ENCODE measurements at places on chromosomes 4 and X.

GRCh38 chr4:77538144-77538543 lies 67.5 kb upstream of the CXCL13 start:
- no peak for DNase-seq

- DNase-seq = no peak
These were observed 423.0 kb upstream of the FAM241A start for GRCh38 chr4:111722213-111722720.

DNA sequence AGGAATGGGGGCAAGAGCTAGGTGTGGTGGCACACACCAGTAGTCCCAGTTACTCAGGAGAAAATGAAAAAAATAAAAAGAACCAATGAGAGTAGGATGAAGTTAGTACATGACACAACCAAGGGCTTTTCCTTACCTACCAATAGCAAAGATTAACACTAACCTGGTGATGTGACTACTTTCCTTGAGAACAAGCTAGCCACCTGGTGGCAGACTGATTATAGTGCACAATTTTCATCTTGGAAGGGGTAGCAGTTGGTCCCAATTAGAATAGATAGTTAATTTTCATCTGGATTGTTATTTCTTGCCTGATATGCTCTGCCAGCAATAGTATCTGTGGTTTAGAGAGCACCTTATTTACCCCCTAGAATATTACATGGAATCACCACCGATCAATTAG lies 1216.8 kb upstream of the PABPC4L start:
- no peak for DNase-seq

- DNase-seq = no peak
These were observed 393.4 kb downstream of the PABPC4L start for GRCh38 chr4:133808151-133808550.

DNA sequence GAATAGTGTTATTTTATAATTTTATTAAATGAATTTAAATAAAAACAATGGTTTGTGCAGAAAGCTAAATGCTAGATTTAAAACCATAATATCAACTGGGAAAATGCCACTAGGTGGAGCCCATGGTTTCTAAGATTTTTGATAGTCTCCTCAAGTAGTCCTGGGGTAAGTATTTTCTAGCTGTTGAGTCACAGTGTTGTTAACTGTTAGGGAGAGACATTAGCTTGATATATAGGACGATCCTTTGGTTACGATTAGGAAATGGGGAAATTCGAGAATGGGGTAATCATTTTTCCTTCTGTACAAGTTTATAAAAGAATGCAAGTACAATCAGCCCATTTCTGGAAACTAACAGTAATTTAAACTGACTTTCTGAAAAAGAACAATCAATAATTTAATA lies 378.4 kb downstream of the ANKRD50 start:
- DNase-seq = peak; percentile 80

DNA sequence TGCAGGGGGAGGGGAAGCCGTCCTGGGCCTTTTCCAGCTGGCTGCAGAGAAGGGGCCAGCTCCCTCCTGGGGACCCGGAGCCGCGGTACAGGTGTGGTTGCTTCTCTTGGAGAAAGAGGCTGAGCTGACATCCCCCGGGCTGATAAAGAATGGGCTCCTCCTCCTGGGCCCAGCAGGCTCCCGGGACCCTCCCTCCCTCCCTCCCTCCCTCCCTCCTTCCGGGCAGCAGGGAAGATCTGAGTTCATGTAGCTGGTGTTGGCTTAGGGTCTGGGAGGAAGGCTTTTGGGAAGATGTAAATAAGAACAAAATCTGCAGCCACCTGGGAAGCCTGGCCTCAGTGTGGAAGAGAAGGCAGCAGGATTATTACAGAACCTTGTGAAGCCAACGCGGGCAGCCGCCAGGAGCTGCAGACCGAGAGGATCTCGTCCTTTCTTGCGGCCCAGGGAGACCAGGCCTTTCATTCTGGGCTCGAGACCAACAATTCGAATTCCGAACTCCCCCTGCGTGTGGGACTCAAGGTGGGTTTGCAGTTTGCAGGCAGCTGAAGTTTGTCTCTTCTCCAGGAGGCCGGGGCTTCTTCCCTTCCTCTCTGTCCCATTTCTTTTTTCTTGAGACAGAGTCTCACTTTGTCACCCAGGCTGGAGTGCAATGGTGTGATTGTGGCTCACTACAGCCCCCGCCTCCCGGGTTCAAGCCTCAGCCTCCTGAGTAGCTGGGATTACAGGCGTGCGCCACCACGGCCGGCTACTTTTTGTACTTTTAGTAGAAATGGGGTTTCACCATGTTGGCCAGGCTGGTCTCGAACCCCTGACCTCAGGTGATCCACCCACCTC lies at the start of gene PLCXD1:
Gene PLCXD1 (plus strand): TSS at position 216 of the 834 bp plus-strand sequence. CDS start 2,807 bp downstream, outside the sequence.
- DNase-seq = no peak

GRCh38 chr4:134297765-134298164 lies 96.2 kb upstream of the PABPC4L start:
- DNase-seq = no peak

- no peak for DNase-seq
These were observed 4.3 kb upstream of the CYSLTR1 start for GRCh38 chrX:78331708-78332107.

GRCh38 chrX:122196343-122196742 lies 987.7 kb upstream of the GRIA3 start:
- DNase-seq = no peak

DNA sequence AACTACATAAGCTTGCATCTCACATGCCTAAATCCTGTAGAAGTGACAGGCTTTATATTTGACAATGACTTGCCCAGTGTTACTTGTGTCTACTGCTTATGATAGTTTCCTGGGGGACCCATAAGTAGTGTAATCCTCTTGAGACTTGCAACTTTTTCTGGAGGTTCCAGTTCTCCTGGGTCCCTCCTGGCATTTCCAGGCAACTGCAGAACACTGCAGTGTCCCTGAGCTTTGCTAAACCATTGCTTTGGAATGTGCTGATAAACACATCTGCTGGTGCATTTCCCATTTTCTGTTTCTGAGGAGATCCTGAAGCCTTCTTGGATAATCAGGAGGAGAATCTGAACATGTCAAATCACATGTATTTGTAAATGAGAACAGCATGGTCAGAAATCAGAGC lies 82.0 kb downstream of the ANOS1 start:
- DNase-seq = no peak

DNA sequence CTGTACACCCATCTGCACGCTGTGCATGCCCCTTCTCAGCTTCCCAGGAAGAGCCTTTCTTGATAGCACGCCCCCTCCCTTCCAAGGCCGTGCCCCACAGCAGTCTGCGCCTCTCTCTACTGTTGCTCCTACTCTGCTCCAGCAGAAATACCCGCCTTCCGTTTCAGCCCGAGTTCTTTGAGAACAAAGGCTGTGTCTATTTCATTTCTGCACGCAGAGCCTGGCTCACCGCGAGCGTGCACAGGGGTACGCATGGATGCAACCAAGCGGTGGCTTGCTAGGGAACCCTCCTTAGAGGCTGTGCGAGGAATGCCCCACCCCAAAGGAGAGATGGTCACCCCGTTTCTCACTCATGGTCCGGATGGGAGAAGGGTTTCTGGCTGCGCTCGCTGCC lies 485 bp downstream of the AADAT start:
- DNase-seq = no peak

DNA sequence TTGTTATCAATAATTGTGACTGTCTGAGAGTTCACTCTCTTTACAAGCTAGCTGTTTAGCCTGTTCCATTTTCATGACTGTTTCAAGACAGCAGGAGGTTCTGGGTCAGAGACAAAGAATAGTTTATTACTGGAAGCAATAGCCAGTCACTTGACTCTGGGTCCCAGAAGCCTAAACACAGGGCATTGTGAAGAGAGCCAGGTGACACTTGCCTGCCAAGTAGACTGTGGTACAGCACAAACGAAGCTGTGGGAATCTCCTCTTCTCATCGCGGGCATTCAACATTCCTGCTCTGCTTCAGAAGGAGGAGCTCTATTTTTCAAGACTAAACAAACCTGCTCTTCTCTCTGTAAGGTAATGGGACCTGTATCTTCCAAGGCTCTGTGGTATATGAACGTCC lies 485.1 kb downstream of the TRIML1 start:
- no peak for DNase-seq

GRCh38 chrX:70013466-70014381 lies 36.0 kb downstream of the AWAT2 start:
- no peak for DNase-seq
